ENCODE measurements at places on chromosomes 12 and 14. TPM values are rescaled to one million over a fixed set of nuclear protein-coding genes. Genes with fewer than 3 reads are reported as not detected.

DNA sequence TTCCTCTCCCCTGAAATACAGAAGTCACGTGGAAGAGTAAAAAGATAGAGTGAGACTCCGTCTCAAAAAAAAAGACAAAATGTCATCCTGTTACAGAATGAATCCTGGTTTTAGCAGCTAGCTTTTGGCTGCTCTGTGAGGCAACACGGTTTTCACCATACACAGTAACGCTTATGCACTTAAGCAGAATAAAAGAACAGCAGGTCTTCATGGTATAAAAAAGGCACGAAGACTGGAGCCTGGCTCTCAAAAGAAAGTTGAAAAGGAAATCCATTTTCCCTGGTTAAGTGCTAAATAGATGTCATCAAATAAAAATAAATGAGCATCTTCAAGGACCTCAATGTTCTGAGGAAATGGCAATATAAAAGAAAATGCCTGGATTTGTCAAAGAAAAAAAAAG, 444.1 kb downstream of the IPO8 start:
- no peak for DNase-seq

DNA sequence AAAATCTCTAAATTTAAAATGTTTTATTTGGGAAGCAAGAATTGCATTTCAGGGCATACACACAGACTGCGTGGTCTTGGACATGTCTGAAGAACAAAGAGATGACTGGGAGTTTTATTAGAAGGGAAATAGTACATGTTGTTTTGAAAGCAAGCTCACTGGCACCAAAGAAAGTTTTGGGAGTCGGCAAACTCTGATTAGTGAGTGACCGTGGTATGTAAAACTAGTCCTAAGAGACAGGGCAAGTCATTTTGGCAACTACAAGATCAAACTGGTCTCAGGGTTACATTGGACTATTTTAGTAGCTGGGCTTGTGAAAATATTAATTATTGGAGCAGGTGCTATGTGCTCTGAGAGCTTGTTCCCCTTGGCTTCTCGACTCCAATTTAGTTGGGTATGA, 14.9 kb downstream of the TMEM116 start:
- no peak for DNase-seq

- no peak for DNase-seq
These were observed 31.9 kb downstream of the TSPAN19 start for GRCh38 chr12:85004204-85004603.

GRCh38 chr14:21063479-21063878, 5.9 kb downstream of the RNASE8 start:
- DNase-seq, result no peak

DNA sequence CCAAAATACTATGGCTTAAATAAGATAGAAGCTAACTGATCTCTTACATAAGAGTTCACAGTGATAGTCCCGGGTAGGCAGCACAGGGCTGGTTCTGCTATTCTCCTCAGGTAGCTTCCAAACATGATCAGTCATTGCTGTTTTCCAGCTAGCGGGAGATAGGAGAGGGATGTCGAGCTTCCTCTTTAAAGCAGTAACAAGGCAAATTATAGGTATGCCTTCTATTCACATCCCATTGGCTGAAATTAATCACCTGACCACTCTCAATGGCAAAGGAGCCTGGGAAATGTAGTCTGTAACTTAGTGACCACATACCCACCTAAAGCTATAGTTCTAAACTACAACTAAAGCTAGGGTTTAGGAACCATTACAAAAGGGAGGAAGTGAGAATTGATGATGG, 34.5 kb upstream of the VRK1 start:
- DNase-seq, result no peak

GRCh38 chr12:10741845-10742244, 18.7 kb upstream of the YBX3 start:
- no peak for DNase-seq

DNA sequence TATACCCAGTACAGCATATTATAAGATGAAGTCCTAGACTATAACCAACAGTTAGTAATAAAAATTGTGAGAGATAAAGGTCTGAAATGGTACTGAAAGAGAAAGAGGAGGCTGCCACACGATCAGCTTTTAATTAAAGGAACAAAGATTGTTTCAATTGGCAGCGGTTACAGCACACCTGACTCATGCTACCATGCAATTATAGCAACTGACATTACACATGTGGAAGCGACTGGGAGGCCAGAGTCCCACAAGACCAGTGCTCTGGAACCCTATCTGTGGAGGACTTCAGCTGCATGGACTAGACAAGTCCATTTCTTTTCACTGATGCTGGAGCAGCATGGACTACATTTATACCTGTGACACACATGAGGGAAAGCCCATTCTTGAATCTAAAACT, 55.2 kb downstream of the SEL1L start:
- no peak for DNase-seq

DNA sequence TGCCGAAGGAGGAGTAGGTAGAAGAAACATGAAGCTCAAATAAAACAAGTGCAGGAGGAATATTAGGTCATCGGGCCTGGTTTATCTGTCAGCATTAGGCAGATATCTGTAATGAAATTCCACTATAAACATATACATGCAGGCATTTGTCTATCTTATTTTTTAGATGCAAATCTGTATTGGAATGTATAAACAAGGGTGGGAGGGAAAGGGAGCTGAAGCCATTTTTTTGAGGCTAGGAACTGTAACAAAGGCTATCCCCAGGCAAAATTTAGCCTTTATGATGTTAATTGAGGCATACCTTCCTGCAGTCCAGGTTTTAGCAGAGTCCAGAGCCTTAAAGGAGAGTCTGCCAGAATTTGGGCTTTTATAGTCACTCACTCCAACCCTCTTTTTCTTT, 72.5 kb downstream of the PHLDA1 start:
- no peak for DNase-seq

GRCh38 chr12:1962051-1963020, 41.9 kb downstream of the DCP1B start:
- no peak for DNase-seq

BDKRB2 gene
- not detected for total RNA-seq

IAPP gene
- not detected for total RNA-seq

ACSM4 gene
- total RNA-seq, result not detected

Measured in activated T-cell treated with anti-CD3 and anti-CD28 coated beads, Interleukin-2, amount 50 U/mL, for 4 hours (primary cell).